M059J (cell line): ENCODE measurements at places on chromosomes 1 and 21. TPM values are rescaled to one million over a fixed set of nuclear protein-coding genes. Genes with fewer than 3 reads are reported as not detected.

GBP5 gene
- 4.8 and 11.4 TPM in 2 replicates for total RNA-seq

SELENOF gene
- total RNA-seq, result 297 and 338 TPM in 2 replicates

KIAA0040 gene
- total RNA-seq, result 4.4 and 4.6 TPM in 2 replicates

CNIH3 gene
- 21.4 and 23.5 TPM in 2 replicates for total RNA-seq

ORC1 gene
- total RNA-seq, result 16.7 and 20.2 TPM in 2 replicates

SHE gene
- not detected in 2 replicates for total RNA-seq

SPRR3 gene
- not detected in 2 replicates for total RNA-seq

MNDA gene
- total RNA-seq, result not detected in 2 replicates

PLPPR4 gene
- total RNA-seq, result 10.5 and 12.3 TPM in 2 replicates

LYPD8 gene
- total RNA-seq, result 0.84 and 3.8 TPM in 2 replicates

HDAC1 gene
- 158 and 171 TPM in 2 replicates for total RNA-seq

TBX15 gene
- 1.5 and 2.9 TPM in 2 replicates for total RNA-seq

- peak; percentile 81 for DNase-seq
Observed at GRCh38 chr21:15422783-15423182, 307.0 kb upstream of the USP25 start.

DNA sequence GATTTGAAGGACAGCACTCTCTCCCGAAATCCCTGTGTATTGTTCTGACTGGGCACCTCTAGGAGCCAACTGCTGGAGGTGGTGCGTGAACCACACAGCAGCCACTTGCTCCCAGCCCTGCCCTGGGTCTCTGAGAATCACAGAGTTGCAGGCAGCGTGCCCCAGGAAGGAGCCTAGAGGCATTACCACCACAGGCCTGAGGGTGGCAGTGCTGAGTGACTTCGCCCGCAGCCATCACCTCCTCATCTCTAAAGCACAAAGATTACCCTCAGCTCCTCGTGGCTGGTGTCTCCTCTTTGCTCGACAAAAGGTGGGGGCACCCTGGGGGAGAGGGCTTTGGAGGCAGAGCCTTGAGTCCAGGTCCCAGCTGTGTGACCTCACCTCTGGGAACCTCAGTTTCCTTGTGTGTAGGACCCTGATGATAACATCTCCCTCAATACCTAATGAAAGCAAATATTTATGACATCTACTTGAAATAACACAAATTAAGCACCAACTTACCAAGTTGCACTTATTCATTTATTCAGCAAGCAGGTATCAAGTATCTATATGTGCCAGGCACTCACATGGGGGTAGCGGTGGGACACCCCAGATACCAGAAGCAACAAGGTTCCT is 86.3 kb downstream of the VWA5B1 start:
- peak; percentile 42 for DNase-seq

GRCh38 chr1:1621173-1622009 is 6.1 kb downstream of the MIB2 start:
- DNase-seq, result no peak

- DNase-seq, result peak; percentile 99
Observed at GRCh38 chr1:233113009-233113879, 162.8 kb downstream of the NTPCR start.

DNA sequence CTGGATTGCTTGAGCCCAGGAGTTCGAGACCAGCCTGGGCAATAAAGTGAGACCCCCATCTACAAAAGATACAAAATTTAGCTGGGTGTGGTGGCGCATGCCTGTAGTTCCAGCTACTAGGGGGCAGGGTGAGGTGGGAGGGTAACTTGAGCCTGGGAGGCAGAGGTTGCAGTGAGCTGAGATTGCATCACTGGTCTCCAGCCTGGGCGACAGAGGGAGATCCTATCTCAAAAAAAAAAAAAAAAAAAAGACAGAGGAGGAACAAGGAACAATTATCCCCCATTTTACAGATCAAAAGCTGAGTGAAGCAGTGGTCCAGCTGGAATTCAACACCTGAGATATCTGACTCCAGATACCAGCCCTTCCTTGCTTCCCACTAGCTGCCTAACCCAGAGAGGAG is 34.8 kb downstream of the L1TD1 start:
- DNase-seq, result no peak

GRCh38 chr1:175504875-175505555 is 238.4 kb downstream of the TNR start:
- DNase-seq, result no peak

DNA sequence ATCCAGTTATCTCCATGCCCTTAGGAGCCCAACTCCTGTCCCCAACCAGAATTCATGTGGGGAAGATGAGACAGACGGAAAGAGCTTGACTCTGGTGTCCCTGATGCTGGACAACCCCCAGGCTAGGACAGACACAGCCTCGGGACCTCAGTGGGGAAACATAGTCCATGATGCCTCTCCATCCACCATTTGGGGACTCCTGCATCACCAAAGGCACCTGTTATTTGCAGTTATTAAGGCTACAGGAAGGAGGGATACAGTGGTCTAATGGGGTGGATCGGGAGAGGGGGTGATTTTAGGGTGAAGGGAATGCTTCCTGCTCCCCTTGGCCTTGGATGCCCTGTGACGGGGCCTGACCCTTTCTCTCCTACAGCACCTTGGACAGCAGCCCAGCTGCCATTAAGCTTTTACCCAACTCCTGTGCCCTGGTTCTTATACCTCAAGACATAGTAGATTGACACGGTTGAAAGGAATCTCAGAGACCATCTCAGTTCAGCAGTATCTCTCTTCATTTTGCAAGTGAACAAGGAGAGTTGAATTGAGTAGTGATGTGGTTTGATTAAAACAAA is 111.6 kb downstream of the MATN1 start:
- no peak for DNase-seq

DNA sequence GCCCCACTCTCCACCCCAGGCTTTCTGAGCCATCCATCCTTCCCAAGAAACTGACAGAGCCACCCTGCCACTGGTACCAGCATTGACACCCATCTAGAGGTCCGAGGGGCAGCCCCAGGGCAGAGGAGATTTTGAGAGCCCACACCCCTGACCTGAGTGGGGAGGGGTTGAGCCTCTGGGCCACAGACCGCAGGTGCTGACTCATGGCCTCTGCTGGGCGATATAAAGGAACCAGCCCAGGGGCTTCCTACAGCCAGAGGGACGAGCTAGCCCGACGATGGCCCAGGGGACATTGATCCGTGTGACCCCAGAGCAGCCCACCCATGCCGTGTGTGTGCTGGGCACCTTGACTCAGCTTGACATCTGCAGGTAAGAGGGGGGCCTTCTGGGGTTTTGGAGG is at the start of gene PADI4:
Gene PADI4 (plus strand): TSS at position 252 of the 400 bp plus-strand sequence. CDS start 26 bp downstream, at position 278.
- peak; percentile 42 for DNase-seq

GRCh38 chr1:167056529-167057231 is 33.5 kb downstream of the GPA33 start:
- no peak for DNase-seq

- no peak for DNase-seq
Observed at GRCh38 chr1:91622616-91623015, 122.0 kb downstream of the CDC7 start.

- DNase-seq, result no peak
Observed at GRCh38 chr1:10677491-10678391, 118.7 kb downstream of the CASZ1 start.

DNA sequence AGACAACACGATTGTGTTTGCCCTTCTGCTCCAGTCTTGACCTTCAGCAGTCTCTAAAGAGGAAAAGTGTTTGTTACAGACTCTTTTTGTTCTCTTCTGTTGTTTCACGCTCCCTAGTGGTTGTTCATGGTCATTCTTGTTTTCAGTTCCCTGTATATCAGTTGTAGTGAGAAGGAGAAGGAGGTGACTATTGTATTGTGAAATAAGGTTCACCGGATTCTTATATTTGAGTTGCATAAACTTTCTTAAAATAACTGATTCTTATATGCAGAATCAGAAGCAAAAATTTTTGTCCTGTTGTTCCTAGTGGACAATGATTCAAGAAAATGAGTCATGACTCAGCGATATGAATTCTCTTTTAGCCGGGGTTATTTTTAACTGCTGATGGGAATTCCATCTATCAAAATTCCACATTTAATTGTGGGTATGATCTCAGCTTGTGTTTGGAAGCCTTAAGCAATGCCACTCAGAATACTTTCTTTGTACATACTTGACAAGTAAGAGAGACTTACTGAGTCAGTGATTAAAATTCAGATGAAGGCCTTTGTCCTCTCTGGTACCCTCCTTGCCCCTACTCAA is 152.2 kb downstream of the CLEC20A start:
- DNase-seq, result peak; percentile 87

- no peak for DNase-seq
Observed at GRCh38 chr1:22643381-22643780, at the start of gene C1QC. TSS of gene C1QC (plus strand) at chr1:22643633. CDS start at chr1:22644024, 391 bp downstream.

- no peak for DNase-seq
Observed at GRCh38 chr1:107835151-107835670, 129.8 kb downstream of the VAV3 start.

DNA sequence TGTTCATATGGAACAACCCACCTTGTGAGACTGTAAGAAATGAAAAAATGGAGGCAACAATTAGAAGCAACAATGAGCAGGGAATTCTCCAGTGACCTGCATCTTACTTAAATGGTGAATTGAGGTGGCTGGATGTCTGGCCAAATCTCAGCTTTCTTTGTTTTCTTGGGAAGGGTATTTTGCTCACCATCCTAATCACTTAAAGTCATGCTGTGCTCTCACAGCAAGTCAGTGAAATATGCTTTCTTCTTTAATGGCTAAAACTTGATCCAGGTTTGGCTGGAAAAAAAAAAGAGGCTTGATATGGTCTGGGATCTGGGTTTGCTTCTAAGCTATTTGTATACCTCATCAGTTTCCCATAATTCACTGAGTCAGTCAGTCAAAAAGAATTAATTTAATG is 124.8 kb downstream of the ESRRG start:
- no peak for DNase-seq

- DNase-seq, result no peak
Observed at GRCh38 chr1:172658871-172659453, at the start of gene FASLG. TSS of gene FASLG (plus strand) at chr1:172659103. CDS start at chr1:172659202, 99 bp downstream.

DNA sequence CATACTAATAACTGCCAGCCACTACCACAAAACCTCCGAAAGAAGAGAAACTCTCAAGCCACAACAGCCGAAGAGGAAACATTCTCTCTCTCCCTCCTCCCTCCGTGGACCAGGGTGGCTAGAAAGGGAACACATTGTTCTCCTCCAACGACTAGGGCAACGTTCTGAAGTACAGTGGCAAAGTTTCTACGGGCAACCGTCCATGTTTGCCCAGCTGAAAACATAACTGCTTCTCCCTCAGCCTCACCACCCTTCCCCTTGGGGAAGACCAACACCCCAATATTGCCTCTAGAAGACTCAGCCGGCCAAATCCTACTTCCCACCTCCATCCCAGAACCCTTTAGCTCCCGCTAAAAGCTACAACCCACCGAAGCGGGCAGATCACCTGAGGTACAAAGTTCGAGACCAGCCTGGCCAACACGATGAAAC is 2.0 kb downstream of the GLUL start:
- DNase-seq, result peak; percentile 37

- DNase-seq, result no peak
Observed at GRCh38 chr1:162835157-162835899, 25.6 kb downstream of the CCDC190 start.

GRCh38 chr21:38645282-38645681 is 147.0 kb upstream of the ERG start:
- peak; percentile 83 for DNase-seq

GRCh38 chr1:93601686-93602085 is 80.0 kb downstream of the BCAR3 start:
- DNase-seq, result no peak

- no peak for DNase-seq
Observed at GRCh38 chr1:100969327-100969726, 56.3 kb downstream of the DPH5 start.

DNA sequence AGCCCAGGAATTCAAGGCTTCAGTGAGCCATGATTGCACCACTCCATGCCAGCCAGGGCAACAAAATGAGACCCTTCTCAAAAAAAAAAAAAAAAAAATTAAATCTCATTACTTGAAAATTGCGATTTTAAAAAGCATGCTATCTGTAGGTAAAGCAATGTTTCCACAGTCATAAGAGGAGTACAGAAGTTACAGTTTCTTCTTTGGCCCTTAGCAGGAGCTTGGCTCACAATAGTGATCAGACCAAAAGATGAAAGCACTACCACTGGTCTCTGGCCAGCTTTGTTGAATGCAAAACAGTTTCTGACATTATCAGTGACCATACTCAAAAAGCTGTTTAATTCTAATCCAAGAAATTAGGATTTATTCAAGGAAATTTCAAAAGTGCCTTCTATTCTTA is 31.2 kb downstream of the VAV3 start:
- DNase-seq, result no peak

- DNase-seq, result no peak
Observed at GRCh38 chr1:194477908-194478307, 1291.5 kb upstream of the B3GALT2 start.

GRCh38 chr1:152525080-152525641 is 10.9 kb downstream of the CRCT1 start:
- DNase-seq, result no peak

DNA sequence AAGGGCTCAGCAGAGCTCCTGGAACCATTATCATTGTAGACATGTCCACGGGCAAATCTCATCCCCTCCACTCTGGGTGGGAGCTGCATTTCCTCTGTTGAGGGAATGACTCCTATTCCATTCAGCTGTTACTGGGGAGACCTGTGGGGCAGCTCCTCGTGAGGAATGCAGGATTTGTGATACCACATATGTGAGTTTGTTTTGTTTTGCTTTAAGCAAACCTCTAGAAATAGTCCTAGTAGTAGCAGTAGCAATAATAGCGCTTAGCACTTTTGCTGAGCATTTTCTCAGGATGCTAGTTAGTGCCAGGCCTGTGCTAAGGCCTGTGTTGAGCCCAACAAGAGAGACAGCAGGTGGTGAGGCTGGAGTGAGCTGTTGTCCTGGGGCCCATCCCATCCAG is 10.8 kb downstream of the OLIG1 start:
- no peak for DNase-seq

DNA sequence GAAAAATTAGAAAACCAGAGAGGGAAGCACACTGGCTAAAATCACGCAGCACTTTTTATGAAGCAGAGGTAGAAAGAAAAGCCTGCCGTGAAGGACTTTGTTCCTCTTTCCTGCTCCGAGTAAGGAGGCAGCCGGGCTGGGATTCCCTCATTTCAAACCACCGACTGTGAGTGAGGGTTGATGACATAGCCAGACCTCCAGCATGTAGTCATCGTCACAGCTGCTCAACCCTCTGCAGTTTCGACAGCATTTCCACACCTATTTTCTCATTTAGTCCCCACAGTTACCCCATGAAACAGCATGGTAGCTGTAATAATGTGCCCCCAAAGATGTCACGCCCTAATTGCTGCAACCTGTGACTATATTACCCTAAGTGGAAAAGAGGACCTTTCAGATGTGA is 35.3 kb downstream of the FCRL5 start:
- no peak for DNase-seq

DNA sequence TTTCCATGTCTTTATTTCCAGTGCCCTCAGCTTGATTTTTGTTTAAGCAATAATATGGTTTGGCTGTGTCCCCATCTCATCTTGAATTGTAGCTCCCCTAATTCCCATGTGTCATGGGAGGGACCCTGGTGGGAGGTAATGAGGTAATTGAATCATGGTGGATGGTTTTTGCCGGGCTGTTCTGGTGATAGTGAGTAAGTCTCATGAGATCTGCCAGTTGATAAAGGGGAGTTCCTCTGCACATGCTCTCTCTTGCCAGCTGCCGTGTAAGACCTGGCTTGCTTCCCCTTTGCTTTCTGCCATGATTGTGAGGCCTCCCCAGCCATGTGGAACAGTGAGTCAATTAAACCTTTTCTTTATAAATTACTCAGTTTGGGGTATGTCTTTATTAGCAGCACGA is 559.6 kb upstream of the ADAMTS5 start:
- DNase-seq, result peak; percentile 60
